Spinal cord (tissue), 10 donors: ENCODE measurements at places on chromosomes 7 and 10. TPM values are rescaled to one million over a fixed set of nuclear protein-coding genes. Genes with fewer than 3 reads are reported as not detected.

ICA1 gene
- 33.3 TPM for total RNA-seq

ZNF425 gene
- total RNA-seq, result 5.8 TPM

METTL2B gene
- total RNA-seq, result 36.8 TPM

OPN1SW gene
- total RNA-seq, result not detected

CD36 gene
- total RNA-seq, result 78.1 TPM
